ENCODE measurements at places on chromosomes 2 and 18.
A peak's percentile ranks its signal among the peaks of the same experiment; 100 is the strongest.

GRCh38 chr2:33131749-33132148, 185.0 kb downstream of the LTBP1 start:
- DNase-seq, result no peak

- no peak for DNase-seq
Measured at GRCh38 chr18:51757255-51757924, 559.9 kb upstream of the MEX3C start.

- DNase-seq, result no peak
Measured at GRCh38 chr2:112803691-112804521, 19.6 kb upstream of the IL1A start.

GRCh38 chr2:44934038-44934982, 7.2 kb upstream of the SIX3 start:
- DNase-seq, result peak; percentile 77

GRCh38 chr2:191901031-191901430, 54.1 kb upstream of the CAVIN2 start:
- no peak for DNase-seq

DNA sequence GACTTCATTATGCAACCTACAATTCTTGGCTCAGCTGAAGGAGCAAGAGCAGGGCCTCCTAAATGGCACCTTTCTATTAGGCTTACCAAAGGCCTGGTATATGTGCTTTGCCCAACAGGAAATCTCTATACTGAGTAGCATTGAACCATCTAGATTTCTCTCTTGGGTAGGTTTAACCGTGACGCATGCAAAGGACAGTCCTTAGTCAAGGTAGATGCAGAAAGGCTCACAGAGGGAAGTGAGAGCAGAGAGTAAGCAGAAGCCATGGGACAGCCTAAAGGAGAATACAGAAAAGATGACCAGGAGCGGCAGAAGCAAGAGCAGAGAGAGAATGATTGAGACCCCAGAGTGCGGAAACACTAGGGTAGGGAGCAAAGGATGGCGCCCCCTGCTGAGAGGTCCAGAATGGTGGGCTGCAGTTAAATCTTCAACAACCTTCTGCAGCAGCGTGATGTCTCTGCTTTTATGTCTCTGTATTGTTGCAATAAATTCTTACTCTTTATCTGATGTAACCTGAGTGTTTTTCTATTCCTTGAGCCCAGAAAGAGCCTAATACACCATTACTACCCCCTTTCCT, 4.7 kb upstream of the OSBPL1A start:
- DNase-seq, result no peak

- DNase-seq, result peak; percentile 53
Measured at GRCh38 chr2:208545403-208546042, 138.9 kb downstream of the PTH2R start.

DNA sequence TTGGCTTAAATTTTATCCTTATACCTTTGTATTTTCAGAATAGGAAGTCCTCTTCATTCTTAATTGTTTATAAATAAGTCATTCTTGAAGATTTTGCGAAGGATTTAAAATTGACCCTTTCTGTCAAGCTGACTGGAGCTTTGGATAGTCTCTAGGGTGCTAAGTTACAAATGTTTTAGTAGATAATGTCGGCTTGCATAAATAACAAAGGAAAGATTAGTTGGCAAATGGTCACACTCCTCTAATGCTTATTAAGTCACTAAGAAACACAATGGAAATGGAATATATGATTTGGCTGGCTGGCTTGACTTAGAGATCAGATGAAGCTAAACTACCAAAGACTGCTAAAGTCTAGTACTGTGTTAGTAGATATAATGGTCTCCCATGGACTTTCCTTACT, 40.6 kb downstream of the UBXN4 start:
- no peak for DNase-seq

- no peak for DNase-seq
Measured at GRCh38 chr2:43343573-43344304, 117.3 kb upstream of the ZFP36L2 start.

GRCh38 chr18:35172009-35172408, 68.8 kb upstream of the ZNF397 start:
- peak; percentile 17 for DNase-seq

DNA sequence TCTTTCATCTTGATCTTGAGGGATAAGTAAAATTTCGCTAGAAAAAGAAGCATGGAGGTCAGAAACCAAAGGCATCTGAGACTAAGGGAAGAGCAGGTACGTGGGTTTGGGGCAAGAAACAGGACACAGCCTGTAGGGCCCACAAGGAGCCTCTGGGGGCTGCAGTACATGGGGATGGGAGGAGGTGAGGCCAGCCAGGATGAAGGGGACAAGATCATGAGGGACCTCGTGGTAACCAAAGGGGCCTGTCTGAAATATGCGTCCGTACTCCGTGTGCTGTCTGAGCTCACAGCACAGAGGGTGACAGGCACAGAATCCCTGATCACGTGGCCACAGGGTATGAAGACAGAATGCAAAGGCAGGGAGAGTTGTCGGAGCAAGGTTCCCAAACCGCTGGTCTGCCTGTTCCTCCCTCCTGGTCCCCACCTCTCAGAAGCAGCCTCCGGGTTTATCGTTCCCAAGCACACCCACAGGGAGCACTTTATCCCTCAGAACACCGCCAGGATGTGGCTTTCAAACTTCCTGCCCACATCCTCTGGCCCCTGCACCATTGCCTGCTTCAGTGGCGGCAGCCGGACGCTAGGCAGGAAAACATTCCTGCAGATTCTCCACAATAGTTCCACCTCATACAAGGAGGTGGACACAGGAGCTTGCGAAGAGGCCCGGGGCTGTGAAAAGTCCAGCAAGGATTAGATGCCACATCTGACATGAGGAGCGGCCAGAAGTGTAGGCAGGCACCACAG, 12.0 kb downstream of the TMEM163 start:
- no peak for DNase-seq

GRCh38 chr18:11115276-11115675, 34.1 kb downstream of the PIEZO2 start:
- DNase-seq, result no peak

DNA sequence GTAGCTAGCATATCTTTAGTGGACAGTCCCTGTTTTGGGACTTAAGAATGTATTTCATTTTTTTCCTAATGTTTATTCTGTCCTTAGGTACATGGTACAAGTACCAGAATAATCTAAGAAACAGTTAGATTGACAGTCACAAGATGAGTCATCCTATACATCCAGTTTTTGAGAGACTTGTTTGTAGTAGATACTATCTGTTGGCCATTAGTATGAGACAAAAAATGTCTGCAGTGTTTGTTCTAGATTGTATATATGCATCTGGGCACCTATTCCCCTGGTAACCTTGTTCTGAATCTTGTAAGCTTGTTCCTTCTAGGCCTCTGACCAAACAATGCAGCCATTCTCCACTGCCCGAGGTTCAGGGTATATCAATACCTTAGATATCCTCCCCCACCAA, 1343.5 kb downstream of the SUCLG1 start:
- no peak for DNase-seq

- DNase-seq, result no peak
Measured at GRCh38 chr2:108217211-108217610, 22.6 kb upstream of the SULT1C3 start.

DNA sequence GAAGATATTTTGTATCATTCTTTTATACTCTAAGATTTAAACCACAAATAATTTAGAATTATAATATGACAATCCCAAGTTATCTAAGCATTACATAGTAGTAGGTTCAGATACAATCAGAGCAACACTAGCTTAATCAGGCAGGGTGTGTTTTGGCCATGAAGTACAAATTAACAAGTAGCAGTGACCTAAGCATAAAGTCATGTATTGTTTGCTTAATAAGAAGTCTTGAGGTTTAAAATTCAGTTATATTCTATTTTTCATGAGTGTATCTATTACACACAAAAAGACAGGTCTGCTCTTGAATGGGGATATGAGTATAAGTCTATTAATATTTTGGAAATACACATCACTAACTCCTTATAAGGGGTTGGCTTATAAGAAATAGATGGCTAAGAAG, 39.9 kb downstream of the DYNAP start:
- DNase-seq, result no peak

GRCh38 chr2:8229546-8229986, 452.3 kb upstream of the ID2 start:
- DNase-seq, result no peak

DNA sequence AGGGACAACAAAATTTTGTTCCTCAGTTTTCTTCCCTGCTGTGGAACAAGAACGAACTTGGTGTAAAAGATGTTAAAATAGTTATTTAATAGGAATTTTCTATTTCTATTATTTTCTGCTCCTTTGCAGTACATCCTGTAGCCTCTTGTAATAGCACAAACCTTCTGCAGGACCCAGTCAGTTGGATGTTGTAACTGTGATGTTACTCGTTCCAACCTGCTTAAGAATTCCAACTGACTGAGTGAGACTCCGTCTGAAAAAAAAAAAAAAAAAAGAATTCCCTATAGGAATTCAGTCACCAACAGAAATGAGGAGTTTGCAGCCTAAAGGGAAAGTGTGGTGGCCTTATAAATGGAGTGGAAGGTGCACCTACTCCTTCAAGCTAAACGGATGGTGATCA, 46.4 kb upstream of the CDH20 start:
- DNase-seq, result no peak

DNA sequence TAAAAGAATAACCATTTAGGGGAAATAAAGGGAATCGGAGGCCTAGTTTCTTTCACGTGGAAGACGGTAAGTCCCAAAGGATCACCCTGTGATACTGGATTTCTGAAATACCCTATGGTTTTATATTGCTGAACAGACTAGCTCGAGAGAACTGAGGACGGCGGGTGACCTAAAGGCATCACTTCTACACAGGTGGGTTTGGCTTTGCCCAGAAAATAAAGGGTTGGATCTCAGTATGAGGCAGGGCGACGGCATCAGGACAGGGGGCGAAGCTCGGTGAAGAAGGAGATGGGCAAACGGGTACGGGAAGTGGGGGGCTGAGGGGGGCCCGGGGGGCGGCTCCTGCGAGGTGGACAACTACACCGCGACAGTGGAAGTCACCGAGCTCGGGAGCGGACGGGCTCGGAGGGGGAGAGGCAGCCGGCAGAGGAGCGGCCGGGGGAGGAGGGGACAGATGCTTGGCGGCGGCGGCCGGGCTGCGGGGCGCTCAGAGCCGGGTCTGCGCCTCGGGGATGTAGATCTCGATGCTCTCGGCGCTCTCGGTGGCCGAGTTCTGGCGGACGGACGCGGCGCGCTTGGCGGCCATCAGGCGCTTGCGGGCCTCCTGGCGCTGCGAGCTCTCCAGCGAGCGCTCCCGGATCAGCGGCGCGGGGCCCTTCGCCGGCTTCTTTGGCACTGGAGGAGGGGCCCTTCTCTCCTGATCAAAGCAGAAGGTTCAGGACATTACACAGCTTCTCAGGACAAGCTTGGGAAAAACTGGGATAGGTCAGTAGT, 48.9 kb downstream of the TGIF1 start:
- DNase-seq, result peak; percentile 78

DNA sequence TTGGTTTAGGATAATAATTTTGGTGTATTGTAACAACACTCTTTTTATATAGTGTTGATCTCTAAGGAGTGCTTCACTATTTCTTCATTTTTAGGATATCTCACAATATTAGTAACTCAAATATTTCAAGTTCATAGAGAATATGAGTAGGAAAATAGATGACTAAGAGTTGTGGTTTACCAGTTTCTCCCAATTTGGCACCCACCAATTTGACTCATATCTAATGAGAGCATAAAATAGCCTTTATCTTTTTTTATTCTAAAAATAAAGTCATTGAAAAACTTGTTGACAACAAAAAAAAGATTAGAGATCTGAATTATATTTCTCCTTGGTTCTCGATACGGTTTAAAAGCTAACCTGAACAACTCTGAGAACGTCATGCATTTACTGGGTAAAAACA, 204.0 kb downstream of the PARD3B start:
- no peak for DNase-seq

DNA sequence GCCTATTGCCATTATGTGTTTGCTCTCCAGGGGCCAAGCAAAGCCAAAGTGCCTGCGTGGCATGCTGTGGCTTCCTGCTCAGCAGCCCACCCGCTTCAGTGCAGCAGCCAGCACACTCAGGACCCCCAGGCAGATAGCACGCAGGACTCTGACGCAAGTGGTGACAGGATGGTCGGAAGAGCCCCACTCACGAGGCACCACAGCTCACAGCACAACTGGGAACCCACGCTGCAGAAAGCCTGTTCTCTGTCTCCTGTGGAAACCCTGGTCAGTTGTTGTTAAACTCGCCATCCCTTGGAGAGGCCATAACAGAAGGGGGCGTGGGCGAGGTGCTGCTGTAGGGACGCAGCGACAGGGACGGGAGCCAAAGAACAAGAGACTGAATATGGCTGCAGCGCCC, 76.4 kb downstream of the HDAC4 start:
- no peak for DNase-seq

All from NCI-H1417 (cell line).